ENCODE measurements at places on chromosomes 2 and 18.

DNA sequence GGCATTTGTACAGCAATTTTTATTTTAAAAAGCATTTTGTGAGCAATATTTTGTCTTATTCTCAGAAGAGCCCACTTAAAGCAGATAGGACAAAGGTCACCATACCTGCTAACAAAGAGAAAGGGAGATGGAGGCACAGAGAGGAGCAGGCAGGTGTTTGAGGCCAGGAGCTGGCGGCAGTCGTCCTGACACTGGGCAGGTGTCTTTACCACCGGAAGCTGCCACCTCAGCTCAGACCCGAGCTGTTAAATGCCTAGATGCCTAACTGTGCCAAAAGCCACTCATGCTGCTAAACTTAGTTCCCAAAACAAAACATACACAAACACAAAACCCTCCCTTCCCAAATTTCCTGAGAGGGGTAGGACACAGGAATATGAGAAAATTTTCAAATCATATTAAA lies 120.9 kb downstream of the CNTNAP5 start:
- DNase-seq, result no peak

GRCh38 chr2:128385365-128385764 lies 66.7 kb upstream of the HS6ST1 start:
- DNase-seq, result no peak

DNA sequence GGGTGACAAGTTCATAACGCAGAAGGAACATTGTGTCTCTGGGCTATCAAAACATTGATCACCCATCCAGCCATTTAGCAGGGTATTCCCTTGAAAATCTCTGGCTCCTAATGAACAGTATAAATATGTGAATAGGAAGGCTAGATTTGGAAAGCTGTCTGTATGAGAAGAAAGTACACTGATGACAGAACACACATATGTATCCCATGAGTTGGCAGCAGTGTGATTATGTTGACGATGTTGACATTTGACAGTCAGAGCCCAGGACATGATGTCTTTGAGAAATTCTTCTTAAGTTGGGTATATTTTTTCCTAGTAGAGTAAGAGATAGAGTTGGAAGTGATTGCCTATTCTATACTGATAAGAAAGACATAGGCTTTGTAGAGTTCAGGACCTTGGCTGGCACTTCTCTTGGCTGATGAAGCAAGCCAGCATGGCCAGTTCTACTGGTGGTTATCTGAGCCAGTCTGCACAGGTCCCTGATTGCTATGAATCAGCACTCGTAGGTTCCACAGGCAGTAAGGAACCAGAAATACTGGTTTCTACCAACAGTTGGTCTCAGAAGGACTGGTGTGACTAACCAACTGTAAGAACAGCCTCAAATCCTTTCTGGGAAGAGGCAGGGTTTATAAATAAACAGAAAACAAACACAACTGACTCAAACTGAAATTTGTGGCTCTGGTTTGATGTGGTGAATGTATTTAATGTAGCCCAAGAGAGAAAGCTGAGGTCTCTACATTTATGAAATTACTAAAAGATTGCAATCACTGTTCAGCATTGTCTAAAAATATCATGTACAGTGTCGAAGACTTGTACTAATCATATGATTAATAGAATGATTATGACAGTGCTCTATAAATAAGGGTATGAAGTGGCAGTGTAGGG lies 43.9 kb upstream of the RAPH1 start:
- DNase-seq, result no peak

GRCh38 chr2:217218269-217219163 lies 358.7 kb upstream of the TNP1 start:
- no peak for DNase-seq

DNA sequence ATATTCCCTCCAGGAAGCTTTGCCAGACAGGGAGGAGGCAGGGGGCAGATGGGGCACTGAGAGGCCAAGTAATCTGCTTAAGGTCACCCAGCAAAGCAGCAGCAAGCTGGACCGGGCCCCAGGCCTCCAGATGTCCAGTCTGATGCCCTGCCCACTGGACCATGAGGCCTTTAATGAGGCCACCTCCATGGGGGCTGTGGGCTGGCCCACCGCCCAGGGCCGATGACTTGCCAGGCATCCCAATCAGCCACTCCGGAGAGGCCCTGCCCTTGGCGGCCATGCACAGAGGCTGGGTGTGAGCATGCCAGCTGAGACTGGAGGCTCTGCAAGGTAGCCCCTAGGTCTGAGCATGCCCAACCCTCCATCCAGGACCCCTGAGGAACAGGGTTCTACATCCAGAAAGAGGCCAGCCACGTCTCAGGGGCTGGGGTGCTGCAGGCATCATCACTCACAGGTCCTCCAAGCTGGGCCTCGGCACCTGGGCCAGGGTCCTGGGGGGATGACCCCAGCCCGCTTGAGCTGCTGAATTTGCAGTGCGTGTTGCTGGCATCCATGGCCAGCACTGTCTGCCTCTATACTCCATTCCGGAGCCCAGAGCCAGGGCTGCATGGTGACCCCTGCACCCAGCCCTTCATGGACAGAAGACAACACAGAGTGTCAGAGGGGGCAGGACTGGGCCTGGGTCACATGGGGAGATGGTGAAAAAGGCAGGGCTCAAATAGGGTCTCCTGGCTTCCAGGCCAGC lies 164.2 kb downstream of the INHBB start:
- no peak for DNase-seq

DNA sequence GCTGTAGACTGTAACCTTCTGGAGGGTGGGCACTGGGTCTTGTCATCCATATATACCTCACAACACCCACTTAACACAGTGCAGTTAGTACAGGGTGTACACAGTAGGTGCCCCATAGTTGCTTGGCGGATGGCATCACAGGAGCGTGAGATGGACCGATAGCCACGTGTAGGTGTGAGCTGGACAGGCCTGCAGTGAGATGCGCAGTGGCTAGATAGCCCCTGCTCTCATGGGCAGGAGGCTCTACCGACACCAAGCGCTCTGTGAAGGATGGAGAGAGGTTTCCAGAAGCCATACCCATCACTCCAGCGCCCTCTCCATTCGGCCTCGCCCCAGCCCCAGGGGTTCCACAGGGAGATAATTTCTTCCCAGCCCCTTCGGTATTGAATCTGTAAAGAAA lies 49.5 kb downstream of the CAPN13 start:
- DNase-seq, result no peak

GRCh38 chr2:126996378-126996699 lies 97.6 kb downstream of the TEX51 start:
- no peak for DNase-seq

All from T follicular helper cell (primary cell).